ENCODE measurements at places on chromosomes 7 and 10. TPM values are rescaled to one million over a fixed set of nuclear protein-coding genes. Genes with fewer than 3 reads are reported as not detected.

DNA sequence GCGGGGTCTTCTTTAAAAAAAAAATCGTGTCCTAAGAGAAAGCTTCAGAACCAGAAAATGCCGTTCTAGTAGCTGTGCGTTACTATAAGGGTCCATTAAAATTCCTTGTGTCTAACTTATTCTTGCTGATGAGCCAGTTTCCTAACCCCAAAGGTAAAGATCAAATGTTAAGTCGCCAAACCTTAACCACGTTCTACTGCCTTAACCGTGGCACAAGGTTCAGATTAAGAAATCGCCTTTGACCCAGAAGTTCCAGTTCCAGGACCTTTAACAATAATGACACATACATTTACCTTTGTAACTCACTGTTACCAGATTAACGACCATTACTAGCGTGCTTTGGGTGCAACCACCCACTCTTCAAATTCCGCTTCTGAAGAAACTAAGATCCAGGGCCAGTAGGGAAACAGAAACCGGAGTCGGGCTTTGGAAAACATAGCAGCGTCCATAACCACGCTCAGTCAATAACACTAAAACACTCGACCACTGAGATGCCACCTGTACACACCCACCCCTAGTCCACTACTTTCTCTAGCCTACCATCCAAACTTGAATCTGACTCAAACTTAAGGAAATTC lies 620 bp downstream of the BET1 start:
- H3K36me3 ChIP-seq = no peaks in the 10 kb centered on the region
- H3K4me1 ChIP-seq = peaks cover 11% of the 10 kb centered on the region
- H3K4me3 ChIP-seq = peak overlapping the region; percentile 96
- DNase-seq = peak; percentile 25

DNA sequence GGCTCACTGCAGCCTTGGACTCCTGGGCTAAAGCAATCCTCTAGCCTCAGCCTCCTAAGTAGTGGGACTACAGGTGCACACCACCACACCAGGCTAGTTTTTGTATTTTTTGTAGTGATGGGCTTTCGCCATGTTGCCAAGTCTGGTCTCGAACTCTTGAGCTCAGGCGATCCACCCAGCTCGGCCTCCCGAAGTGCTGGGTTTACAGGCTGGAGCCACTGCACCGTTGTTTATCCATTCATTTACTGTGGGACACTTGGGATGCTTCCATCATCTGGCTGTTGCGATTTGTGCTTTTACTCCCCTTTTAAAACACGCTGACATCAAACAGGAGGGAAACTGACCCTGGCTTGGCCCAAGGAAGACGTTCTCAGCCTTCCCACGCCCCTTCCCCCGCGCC lies 30.5 kb upstream of the SMARCD3 start:
- no peak for DNase-seq
- H3K4me3 ChIP-seq = no peak overlapping the region
- H3K36me3 ChIP-seq = no peaks in the 10 kb centered on the region

GRCh38 chr10:93991114-93991513 lies 2.6 kb upstream of the PLCE1 start:
- H3K27me3 ChIP-seq = peaks cover 5% of the 10 kb centered on the region
- H3K4me3 ChIP-seq = no peak overlapping the region
- no peaks in the 10 kb centered on the region for H3K36me3 ChIP-seq
- no peak overlapping the region for H3K27ac ChIP-seq
- peak; percentile 43 for DNase-seq
- H3K4me1 ChIP-seq = no peaks in the 10 kb centered on the region

GRCh38 chr7:16420329-16420648 lies 1.0 kb downstream of the CRPPA start:
- no peaks in the 10 kb centered on the region for H3K36me3 ChIP-seq
- peaks cover 14% of the 10 kb centered on the region for H3K4me1 ChIP-seq
- no peaks in the 10 kb centered on the region for H3K27me3 ChIP-seq
- H3K4me3 ChIP-seq = peak overlapping the region; percentile 43
- DNase-seq = no peak

GRCh38 chr10:10591715-10592341 lies 425.8 kb upstream of the CELF2 start:
- H3K4me1 ChIP-seq = no peaks in the 10 kb centered on the region
- H3K27ac ChIP-seq = no peak overlapping the region
- no peaks in the 10 kb centered on the region for H3K27me3 ChIP-seq
- no peak overlapping the region for H3K4me3 ChIP-seq

GRCh38 chr7:94632338-94633013 lies 23.5 kb downstream of the SGCE start:
- H3K27me3 ChIP-seq = no peaks in the 10 kb centered on the region
- no peaks in the 10 kb centered on the region for H3K36me3 ChIP-seq
- peaks cover 18% of the 10 kb centered on the region for H3K4me1 ChIP-seq
- DNase-seq = peak; percentile 11
- no peak overlapping the region for H3K4me3 ChIP-seq
- H3K27ac ChIP-seq = no peak overlapping the region

- peaks cover 3% of the 10 kb centered on the region for H3K4me1 ChIP-seq
- H3K4me3 ChIP-seq = no peak overlapping the region
- no peaks in the 10 kb centered on the region for H3K27me3 ChIP-seq
- H3K27ac ChIP-seq = no peak overlapping the region
Observed at GRCh38 chr10:4127518-4128315, 342.7 kb upstream of the KLF6 start.

- DNase-seq = no peak
- no peak overlapping the region for H3K4me3 ChIP-seq
- H3K36me3 ChIP-seq = no peaks in the 10 kb centered on the region
- no peak overlapping the region for H3K27ac ChIP-seq
- no peaks in the 10 kb centered on the region for H3K27me3 ChIP-seq
- H3K4me1 ChIP-seq = no peaks in the 10 kb centered on the region
Observed at GRCh38 chr7:126535176-126535575, 717.6 kb downstream of the GRM8 start.

GRCh38 chr7:101901661-101902491 lies 84.5 kb downstream of the CUX1 start:
- H3K36me3 ChIP-seq = no peaks in the 10 kb centered on the region
- no peaks in the 10 kb centered on the region for H3K27me3 ChIP-seq
- peak overlapping the region; percentile 47 for H3K27ac ChIP-seq
- peak; percentile 33 for DNase-seq
- no peak overlapping the region for H3K4me3 ChIP-seq

DNA sequence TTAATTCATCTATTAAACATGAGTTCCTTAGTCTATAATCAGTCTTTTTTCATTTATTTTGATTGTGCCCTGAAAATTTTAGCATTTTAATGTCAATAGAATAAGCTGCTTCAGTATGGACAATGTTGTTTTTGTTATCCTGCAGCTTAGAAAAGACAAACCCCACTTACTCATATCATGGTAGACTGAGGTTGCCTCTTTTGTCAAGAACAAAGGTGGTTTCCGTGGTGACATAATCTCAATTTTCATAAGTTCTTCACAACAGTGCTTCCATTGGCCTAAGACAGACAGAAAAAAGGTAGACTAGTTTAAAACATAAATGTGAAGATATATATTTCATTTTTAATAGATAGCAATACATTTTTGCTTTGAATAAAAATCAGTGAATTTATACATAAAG lies 69.1 kb downstream of the RTKN2 start:
- no peaks in the 10 kb centered on the region for H3K36me3 ChIP-seq
- no peak overlapping the region for H3K27ac ChIP-seq
- no peaks in the 10 kb centered on the region for H3K4me1 ChIP-seq
- peak; percentile 9 for DNase-seq
- H3K4me3 ChIP-seq = no peak overlapping the region
- H3K27me3 ChIP-seq = no peaks in the 10 kb centered on the region

DNA sequence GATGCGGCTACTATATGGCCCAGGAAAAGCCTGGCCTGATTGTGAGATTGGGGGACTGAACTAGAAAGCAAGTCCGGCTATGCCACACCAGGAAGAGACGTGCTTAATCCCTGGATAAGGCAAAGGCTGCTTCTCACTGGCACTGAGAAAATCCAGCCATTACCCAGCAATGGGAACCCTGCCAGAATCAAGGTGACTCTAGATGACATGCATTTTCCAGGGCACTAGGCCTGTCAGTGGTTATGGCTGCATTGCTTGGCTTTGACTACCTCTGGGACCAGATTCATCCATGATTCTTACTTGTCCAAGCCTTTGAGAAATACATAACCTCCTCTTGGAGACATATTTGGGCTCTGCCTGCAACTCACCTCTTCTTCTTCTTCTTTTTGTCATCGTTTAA lies 317.2 kb downstream of the GRID1 start:
- peaks cover 12% of the 10 kb centered on the region for H3K4me1 ChIP-seq
- no peak for DNase-seq
- H3K4me3 ChIP-seq = no peak overlapping the region
- H3K27me3 ChIP-seq = no peaks in the 10 kb centered on the region
- no peaks in the 10 kb centered on the region for H3K36me3 ChIP-seq

DNA sequence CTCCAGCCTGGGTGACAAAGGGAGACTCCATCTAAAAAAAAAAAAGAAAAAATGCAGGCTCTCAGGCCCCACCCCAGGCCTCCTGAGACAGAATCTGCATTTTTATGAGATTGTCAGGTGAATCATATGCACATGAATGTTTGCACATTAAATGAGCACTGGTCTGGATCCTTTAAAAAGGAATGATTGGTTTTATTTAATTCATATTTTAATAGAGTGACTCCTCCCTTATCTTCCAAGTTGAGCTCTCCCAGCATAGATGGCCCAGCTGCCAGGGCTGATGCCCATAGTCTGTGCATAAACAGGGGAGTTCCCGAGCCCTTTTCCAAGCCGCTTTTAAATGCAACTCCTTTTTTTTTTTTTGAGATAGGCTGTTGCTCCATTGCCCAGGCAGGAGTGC lies 28.5 kb downstream of the CUX1 start:
- H3K36me3 ChIP-seq = no peaks in the 10 kb centered on the region
- peaks cover 9% of the 10 kb centered on the region for H3K4me1 ChIP-seq
- no peak for DNase-seq
- no peak overlapping the region for H3K27ac ChIP-seq

GRCh38 chr7:93933156-93933555 lies 11.6 kb downstream of the GNG11 start:
- DNase-seq = no peak
- H3K4me1 ChIP-seq = peaks cover 1% of the 10 kb centered on the region
- H3K27ac ChIP-seq = no peak overlapping the region
- no peaks in the 10 kb centered on the region for H3K36me3 ChIP-seq
- H3K4me3 ChIP-seq = no peak overlapping the region
- no peaks in the 10 kb centered on the region for H3K27me3 ChIP-seq

DNA sequence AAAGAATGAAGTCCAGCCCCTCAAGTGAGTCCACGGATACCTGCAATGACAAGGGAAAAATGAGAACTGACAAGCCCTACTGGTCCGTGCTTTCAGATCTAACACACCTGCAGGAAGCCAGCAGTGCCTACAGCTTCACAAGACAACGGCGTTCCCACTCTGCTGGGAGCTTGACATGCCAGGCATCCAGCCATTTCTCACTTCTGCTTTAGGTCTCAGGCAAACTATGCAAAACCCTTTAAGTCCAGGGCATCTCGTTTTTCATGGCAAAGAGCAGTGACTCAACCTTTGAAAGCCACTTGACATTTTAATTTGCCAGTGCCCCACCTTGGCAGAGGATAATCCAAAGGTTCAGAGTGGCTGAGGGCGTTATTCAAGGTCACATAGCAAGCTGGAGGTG lies 49.1 kb upstream of the GPAM start:
- no peaks in the 10 kb centered on the region for H3K27me3 ChIP-seq
- peaks cover 8% of the 10 kb centered on the region for H3K4me1 ChIP-seq
- H3K4me3 ChIP-seq = no peak overlapping the region
- H3K36me3 ChIP-seq = no peaks in the 10 kb centered on the region
- H3K27ac ChIP-seq = no peak overlapping the region

LIPF gene
- not detected for polyA plus RNA-seq

AOAH gene
- polyA plus RNA-seq = not detected

POLD2 gene
- polyA plus RNA-seq = 198 TPM

NDUFA5 gene
- 216 TPM for polyA plus RNA-seq

ANKRD30A gene
- polyA plus RNA-seq = not detected

NACAD gene
- polyA plus RNA-seq = 1.4 TPM
